ENCODE measurements at places on chromosomes 2 and 18.

- no peak for DNase-seq
Observed at GRCh38 chr2:2834105-2834504, 503.0 kb upstream of the MYT1L start.

DNA sequence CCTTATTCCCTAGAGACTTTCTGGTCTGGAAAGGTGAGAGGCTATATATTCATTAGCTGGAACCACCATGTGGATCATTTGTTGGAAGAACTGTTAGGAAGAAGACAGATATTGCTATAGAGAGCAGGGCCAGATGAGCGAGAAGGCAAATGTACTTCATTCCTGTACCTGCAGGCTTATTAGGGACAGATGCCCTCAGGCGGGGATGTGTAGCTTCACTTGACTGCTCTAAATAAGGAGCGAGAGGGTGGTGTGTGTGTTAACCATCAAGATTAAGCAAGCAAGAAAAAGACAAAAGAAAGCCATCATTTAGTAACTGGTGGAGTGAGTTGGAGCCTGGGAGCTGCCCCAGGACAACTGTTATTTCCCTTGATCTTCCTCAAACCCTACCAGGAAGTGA lies 36.4 kb downstream of the NEDD4L start:
- DNase-seq, result no peak

GRCh38 chr2:2234398-2235195 lies 96.5 kb downstream of the MYT1L start:
- no peak for DNase-seq

DNA sequence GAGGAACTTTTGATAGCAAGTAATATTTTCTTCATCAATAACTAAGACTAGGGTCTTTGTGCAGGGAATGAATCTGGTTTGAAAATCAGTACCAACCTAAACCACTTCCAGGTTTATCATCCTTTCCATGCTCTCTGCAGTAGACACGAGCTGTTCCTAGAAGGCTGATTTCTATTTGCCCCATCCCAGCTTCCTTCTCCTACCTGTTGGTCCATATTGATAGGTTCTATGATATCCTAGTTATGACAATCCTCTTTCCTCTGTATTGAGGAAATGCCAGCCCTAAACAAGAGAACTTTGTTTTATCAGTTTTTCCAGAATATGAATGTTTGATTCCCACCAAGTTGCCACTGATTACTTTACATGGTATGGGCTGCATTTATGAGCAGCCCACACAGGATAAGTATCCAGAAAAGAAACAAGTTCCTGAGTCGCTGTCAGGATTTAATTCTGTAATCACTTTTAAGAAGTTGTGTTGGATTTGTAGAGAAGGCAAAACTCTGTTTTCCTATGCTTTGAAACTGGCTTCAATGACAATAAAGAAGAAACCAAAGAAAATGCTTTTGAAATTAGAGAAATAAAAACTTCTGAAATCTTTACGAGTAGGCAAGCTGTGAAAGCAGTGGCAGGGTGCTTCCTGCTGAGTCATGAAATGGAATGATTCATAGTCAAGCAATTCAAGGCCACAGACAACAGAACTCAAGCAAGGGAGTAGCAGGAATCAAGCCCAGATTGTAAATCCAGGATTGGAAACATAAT lies 37.3 kb upstream of the TANK start:
- no peak for DNase-seq

- no peak for DNase-seq
Observed at GRCh38 chr2:10402653-10403215, 45.4 kb downstream of the ODC1 start.

- no peak for DNase-seq
Observed at GRCh38 chr2:84424152-84424551, 34.9 kb downstream of the SUCLG1 start.

DNA sequence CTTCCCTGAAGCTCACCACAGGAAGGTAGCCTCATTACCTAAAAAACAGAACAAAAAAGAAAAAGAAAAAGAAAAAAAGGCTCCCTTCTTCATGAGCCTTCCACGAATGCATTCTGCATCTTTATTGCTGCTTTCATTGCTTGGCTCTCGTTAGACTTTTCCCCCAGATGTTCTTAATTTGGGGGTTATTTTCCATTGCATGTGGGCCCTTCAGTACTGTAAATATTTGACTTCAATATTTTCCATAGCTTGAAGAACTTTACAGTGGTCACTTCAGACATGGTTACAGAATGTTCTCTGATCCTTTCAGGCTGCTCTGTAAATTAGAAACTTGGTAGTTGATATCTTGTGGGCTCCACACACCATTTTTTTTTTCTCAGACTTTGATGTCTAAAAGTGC lies 65.6 kb upstream of the COPS8 start:
- no peak for DNase-seq

- no peak for DNase-seq
Observed at GRCh38 chr18:2982022-2982421, 30.9 kb downstream of the LPIN2 start.

DNA sequence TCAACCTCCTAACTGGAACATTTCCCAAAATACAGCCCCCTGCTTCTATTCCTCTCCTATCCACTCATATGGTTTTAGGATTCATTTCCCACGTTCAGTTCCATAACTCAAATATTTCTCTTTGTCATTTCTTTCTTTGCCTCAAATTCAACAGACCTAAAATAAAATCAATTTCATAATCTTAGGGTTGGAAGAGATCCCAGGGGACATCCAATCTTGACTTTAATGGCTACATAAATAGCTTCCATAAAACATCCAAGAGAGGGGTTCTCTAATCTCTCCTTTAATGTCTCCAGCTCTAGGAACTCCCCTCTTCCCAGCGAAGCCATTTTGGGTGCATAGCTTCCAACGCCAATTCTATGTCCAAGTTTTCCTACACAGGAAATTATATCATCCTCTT lies 33.8 kb downstream of the RBKS start:
- no peak for DNase-seq

DNA sequence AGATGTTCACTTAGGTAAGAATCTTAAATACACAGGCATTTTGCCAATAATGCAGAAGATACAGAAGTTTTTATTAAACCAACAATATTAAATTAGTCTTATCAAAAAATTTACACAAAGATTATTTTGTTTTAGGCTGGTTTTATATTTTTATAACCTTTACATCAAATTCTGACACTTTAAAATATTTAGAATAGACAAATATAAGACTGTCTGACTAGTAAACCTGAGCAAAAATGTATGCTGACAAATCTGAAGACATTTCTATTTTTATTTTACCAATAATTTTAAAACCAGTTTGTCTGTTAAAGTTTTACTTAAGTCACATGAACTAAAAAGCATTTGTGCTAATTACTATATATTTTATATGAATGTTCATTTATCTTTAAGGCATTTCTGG lies 72.1 kb upstream of the ZNF236 start:
- DNase-seq, result no peak

DNA sequence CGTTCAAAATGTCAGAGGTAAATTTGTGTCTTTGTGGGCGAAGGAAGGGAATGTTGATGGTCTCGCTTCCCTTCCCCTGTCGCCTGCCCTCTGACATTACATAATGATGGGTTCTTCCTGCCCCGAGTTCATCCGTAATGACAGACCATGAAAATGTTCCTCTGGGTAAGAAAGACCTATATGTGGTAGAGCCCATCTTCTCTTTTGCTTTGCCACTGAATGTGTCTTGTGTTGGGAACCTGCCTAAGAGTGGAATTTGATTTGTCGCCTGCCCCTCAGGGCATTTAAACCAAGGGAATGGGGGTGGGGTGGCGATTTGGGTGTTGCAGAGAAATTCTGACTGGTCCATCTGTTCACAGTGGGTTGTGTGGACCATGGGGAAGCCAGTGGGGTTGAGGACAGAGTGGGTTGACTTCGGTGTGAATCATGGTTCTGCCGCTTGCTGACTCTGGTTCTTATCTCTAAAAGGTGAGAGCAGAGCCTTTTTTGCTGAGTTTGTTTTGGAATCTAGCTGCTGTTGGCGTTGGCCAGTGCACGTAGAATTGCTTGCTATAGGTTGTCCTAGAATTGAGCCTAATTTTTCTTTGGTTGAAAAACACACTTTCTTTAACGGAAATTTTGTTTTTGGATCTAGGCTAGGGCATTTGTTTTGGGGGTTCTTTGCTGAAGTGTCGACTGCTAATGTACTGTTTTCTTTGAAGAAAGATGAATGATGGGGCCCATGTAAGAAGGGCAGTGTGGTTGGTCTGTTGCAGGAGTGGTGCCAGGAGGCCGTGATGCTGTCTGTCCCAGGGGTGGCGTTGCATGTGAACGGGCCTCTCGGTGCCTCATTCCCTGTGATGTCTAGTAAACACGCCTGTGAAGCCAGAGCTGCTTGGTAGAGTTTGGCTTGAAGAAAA lies 1.3 kb downstream of the INPP4A start:
- no peak for DNase-seq

DNA sequence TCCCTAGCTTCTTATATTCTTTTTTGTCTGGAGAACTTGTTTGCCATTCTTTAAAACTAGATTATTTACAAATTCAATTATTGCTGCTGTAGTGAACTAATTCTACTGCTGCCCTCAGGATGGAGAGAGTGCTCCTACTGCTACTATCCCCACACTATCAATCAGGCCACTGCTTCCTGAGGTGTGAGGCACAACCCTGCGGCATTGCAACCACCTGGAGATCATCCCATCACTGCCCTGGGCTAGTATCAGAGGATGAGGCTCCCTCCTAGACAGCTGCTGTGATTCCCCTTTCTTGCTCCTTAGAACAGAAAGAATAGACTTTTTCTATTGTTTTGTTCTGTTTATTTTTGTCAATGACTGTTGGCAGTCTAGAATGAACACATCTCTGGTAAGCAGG lies 146.6 kb downstream of the CDH19 start:
- DNase-seq, result no peak

DNA sequence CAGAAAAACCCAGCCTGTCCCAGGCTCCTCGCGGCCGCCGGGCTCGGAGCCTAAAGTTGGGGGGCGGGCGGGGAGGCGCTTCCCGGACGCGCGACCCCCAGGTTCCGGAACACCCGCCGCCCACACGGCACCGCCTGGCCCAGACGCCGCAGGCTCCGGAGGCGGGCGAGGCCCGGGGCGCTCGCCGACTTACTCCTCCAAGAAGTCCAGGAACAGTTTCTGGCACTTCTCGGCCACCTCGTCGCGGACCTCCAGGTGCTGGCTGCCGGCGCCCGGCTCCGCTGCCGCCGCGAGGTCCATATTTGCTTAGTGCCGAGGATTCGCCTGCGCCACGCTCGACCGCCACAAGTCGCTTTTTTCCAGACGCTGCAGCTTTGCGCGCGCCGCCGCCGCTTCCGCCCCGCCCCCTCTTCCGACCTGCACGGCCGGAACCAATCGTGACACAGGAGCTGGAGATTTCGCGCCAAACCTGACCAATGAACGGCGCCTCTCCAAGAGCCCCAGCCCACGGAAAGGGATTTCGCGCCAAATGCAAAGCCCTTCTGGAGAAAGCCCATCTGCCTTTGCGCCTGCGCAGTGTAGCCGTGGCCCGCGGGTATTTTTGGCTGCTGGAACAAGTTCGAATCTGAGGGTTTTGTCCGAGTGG lies at the start of gene MCM6:
Gene MCM6, minus strand, starts transcription at position 378 of the 646 bp plus-strand sequence. Its CDS starts 78 bp downstream, at position 300.
- peak; percentile 97 for DNase-seq

DNA sequence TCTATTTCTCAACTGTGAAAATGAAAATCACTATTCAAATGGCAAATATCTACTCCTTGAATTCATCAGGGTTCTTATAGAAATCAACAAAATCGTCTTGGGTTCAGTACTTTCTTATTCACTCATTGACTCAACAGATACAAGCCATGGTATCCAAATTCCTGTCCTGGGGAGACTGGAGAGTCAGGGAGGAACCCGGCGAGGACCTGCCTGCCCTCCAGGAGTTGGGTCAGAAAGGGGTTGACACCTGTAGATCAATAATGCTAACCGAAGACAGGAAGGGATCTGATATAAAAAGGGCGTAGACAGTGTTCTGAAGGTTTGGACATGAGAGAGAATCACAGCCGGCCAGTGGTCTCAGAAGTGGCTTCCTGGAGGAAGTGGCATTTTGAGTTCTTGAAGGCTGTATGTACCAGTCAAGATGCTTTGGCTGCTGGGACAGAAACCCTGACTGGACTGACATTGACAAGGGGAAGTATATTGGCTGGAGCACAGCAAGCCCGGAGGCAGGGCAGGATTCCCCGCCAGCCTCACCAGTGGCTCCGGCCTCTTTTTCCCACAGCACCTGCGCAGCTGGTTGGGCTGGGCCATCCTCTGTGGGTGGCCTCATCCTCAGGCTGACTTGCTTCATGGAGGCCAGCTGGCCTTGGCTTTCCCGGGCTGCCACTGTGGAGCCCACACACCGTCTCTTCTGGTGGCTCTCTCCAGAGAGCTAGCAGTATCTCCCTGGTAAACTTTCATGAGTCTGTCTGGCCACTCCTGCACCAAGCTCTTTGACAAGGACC lies 3.0 kb downstream of the LRRFIP1 start:
- no peak for DNase-seq

- peak; percentile 22 for DNase-seq
Observed at GRCh38 chr2:237968048-237968862, 1.4 kb downstream of the UBE2F start.

- no peak for DNase-seq
Observed at GRCh38 chr18:76357585-76358260, 137.3 kb downstream of the ZNF516 start.

- DNase-seq, result no peak
Observed at GRCh38 chr2:235041221-235041917, 89.6 kb downstream of the SH3BP4 start.

- DNase-seq, result no peak
Observed at GRCh38 chr18:43794363-43794762, 517.1 kb upstream of the SYT4 start.

DNA sequence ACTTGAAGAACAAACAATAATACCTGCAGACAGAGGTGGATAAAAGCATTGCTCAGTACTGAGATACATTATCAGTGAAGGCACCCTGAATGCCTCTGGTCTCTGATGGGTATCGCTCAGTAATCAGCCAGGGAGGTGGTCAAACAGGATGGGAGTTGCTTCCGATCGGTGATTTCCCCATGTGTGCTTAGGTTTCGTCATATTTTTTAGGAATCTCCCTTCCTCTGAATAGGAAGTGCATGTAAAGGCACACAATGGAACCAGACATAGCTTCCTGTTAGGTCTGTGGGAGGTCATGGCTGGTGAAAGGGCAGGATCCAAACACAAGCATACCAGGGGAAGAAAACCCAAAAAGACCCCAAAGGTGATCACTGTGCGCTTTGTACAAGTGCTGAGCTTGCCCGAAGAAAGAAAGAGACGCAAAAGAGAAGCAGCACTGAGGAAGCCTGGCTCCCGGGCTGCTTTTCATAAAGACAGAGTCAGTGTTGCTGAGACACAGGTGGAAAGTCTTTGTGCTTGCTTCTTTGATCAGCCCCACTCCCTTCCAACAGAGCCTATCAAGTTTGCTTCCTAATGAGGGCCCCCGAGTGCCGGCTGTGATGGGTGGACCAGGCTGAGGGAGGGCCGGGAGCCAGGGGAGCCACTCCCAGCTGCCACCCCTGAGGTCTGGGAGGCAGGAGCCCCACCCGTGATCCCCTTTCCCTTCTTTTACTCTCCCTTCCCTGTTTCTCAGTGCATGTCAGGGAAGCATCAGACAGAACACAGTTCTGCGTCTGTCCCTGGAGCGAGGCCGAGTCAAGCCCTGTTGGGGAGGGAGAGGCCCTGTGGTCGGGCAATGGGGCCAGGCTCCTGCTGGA lies 138.2 kb downstream of the SH3RF3 start:
- DNase-seq, result no peak

- DNase-seq, result no peak
Observed at GRCh38 chr2:37585295-37585908, 86.0 kb downstream of the CDC42EP3 start.
